ENCODE measurements at places on chromosomes 1 and 21.

DNA sequence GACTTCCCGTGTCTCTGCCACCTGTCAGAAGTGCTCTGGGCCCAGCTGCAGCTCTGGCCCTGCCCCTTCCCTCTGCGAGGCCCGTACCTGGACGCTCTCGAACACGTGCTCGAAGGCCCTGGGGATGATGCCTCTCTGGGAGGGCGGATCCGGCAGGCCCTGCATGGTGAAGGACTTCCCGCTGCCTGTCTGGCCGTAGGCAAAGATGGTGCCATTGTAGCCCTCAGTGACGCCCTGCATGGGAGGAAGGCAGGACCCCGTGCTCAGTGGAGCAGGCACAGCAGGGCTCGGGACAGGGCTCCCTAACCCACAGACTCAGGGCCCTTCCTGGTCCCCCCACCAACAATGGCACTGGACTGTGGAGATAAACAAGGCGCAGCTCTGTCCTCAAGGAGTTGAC lies 2.4 kb downstream of the KIF17 start:
- no peak for DNase-seq

GRCh38 chr1:157523774-157524493 lies 28.4 kb downstream of the FCRL5 start:
- no peak for DNase-seq

DNA sequence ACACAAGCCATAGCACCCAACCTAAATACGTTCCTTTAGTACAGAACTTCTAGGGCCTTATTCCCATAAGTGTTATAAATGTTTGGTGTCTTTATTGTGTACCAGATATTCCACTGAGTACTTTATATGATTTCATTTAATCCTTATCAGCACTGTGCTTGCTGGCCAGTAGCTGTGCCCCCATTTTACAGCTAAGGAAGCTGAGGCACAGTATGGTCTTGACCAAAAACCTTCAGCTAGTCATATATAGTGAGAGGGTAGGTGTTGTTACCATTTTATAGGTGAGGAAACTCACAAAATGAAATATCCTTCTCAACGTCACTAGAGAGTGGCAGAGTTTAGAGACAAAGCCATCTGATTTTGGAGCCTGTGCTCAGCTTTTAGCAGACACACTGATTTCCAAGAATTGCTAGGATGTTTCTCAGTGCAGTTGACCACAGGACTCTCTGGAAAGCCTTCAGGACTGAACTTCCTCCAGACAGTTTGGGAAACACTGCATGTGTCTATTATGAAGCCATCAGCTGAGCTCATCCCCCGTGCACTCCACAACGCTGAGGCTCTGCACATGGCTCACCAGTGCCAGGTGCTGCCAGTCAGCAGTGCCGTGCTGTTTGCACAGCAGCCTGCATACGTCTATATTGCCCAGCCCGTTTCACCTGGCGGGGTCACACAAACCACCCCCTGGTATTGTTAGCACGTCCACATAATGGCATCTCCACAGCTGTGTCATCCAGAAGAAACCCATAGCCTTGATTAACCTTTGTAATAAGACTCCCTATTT lies 15.4 kb downstream of the NPPA start:
- DNase-seq, result no peak

GRCh38 chr1:211738096-211738690 lies 62.8 kb upstream of the NEK2 start:
- DNase-seq, result no peak

- DNase-seq, result peak; percentile 20
Measured at GRCh38 chr1:13498553-13498952, 15.2 kb downstream of the LRRC38 start.

GRCh38 chr1:7780976-7781375 lies 3.1 kb upstream of the PER3 start:
- DNase-seq, result no peak

DNA sequence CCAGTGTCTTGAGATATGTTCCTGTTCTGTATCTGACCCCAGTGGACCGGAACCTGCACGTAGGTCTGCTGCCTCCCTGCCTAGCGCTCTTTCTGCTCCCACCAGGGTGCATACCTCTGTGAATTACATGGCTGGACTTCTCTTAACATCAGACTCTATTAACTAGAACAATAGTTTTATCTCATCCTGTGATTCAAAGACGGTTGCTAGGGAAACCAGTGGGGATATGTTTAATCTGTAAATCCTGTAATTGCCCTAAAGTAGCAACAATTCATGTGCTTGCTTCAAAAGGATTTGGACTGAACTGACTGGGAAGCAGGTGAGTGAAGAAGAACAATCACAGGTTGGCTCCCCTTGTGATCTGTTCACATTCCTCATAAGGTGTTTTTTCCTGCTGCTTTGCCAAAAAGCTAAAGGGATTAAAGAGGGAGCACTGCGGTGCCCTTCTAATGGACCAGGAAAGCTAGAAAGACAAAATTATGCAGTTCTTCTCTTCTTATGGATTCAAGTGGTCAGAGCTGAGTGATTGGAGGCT lies 52.7 kb upstream of the DIRAS3 start:
- DNase-seq, result peak; percentile 77

- no peak for DNase-seq
Measured at GRCh38 chr1:151504759-151505158, 6.4 kb upstream of the CGN start.

DNA sequence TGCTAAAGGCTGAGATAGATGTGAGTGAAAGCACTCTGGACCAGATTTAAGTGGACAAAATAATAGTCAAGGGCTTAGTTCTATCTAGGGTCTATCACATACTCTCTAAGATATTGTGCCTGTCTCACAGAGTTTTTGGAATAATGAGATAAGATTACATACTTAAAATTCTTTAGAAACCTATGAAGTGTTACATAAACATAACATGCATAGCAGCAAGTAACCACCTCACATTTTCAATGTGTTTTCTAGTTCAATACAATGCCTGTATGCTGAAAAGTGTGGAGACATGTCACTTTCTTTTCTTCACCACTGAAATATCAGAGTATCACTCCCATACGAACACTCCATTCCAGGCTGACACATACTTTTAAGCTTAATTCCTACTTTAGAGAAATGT lies 16.2 kb downstream of the SDCCAG8 start:
- no peak for DNase-seq

- DNase-seq, result no peak
Measured at GRCh38 chr1:97047421-97047793, 325.8 kb downstream of the PTBP2 start.

GRCh38 chr1:179167418-179167777 lies 62.1 kb downstream of the ABL2 start:
- no peak for DNase-seq

DNA sequence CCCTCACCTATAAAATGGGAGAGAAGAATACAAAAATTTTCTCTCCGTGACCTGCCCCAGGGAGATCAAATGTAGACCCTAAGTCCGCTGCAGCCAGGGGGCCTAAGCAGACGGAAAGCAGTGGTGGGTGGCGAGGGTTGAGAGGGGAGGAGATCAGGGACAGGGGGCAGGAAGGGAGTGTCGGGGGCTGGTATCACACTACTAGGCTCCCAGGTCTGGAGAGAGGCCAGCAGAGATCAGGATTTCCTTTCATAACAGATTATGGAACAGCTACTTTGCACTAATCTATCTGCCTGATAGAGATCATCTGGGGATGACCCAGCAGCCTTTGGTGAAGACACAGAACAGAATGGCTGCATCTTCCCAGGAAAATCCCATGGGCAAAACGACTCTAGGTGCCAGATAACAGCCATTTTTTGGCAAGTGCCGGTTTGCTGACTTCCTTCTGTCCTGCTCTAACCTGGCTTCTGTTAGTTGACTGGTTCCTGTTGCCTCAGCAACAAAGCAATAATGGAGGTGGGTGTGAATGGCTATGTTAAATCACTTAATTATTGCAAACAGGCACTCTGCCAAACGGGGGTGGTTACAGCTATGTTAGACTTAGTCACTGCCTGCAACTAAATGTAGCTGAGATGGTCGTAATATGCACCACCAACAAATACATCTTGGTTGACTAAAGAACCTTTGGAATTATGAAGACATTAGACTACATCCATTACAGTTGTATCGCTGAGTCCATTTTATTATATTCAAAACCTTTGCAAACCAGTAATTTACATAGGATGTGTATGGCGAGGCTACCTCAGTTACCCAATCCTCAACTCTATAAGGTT lies 30.0 kb upstream of the EPS8L3 start:
- DNase-seq, result peak; percentile 95

All from lung microvascular endothelial cell (primary cell).